ENCODE measurements at places on chromosomes 6 and 20.

DNA sequence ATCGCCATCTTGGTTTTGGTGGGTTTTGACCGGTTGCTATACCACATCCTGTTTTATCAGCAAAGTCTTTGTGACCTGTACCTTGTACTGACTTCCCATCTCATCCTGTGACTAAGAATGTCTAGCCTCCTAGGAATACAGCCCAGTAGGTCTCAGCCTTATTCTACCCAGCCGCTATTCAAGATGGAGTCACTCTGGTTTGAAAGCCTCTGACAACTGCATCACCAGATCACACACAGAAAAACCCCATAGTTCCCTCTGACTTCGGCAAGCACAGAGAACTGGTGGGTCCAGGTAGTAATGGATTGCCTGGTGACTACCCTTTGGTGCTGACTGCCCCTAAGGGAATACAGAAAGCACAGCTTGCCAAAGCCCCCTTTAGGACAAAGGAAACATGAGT, 10.3 kb upstream of the RSPH4A start:
- DNase-seq: no peak

DNA sequence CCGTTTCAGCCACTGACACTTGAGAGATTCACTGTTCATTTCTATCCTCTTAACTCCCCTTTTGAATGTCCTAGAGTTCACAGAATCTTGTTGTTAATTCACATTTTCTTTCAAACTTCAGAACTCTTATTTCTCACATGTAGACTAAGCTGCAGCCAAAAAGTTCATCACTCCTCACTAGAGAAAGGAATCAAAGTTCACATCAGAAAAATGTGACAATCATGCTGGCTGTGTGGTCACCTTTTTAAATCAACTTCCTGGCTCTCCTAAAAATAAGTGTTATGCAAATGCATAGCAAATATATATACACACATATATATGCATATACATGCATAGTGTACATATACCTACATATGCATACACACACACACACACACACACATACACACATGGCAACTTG, 123.0 kb downstream of the CBLN4 start:
- no peak for DNase-seq

DNA sequence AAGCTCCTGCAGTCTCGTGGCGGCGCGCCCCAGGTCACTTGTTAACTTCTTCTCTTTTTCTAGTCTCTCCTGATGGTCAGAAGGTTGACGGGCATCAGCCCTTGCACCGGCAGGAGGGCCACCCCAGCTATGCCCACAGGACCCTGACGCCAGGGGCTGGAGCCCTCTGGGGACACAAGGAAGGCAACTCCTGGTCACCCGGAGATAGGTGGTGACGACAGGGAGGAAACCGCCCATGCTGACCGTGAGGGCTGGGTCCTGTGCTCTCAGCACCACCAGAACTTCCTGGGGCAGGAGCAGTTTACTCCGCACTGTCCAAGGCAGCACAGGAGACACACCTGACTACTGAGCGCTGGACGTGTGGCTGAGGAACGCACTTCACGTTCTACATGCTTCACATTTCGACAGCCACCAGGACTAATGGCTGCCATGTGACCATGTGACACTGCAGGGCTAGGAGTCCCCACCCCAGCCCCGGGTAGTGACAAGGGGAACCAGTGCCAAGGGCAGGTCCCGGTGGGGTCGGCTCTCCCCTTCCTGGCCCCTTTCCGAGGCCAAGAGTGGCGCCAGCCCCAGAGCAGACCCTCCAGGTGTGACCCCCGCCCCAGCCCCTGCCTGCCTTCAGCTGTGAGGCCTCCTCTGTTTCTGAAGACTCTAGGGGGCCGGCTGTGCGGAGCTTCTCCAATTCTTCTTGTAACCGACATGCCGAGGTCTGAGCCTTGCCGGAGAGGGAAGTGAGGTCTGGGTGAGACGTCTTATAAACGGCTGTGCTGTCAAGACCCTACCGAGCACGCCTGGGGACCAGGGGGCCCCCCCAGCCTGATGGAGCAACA, 45.2 kb downstream of the DSTN start:
- DNase-seq: peak; percentile 79

DNA sequence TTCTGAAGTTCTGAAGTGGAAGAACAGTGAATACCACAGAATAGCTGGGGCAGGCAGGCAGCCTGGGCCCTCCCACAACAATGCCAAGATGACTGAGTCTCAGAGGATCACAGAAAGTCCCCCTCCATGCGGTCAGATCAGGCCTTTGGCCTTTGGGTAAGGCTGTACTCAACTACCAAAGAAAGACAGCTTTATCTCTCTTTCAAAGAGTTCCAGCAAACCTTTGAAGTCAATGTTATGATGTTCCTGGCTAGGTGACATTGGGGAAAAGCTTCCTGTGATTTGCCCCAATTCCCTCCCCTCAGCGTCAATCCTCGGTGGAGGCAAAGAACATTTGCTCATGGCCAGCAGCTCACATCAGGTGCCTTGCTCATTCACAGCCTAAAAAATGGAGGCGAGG, 10.7 kb upstream of the FBXO9 start:
- DNase-seq: no peak

- DNase-seq: peak; percentile 71
Measured at GRCh38 chr20:17621229-17621968, 51.5 kb downstream of the DSTN start.
